ENCODE measurements at places on chromosomes 7 and 10.

- no peak for DNase-seq
These were observed 100.4 kb downstream of the CUBN start for GRCh38 chr10:17029239-17029580.

- DNase-seq = no peak
These were observed 323.3 kb upstream of the ZMIZ1 start for GRCh38 chr10:78745441-78745840.

- no peak for DNase-seq
These were observed 72.4 kb upstream of the SP4 start for GRCh38 chr7:21355406-21355874.

DNA sequence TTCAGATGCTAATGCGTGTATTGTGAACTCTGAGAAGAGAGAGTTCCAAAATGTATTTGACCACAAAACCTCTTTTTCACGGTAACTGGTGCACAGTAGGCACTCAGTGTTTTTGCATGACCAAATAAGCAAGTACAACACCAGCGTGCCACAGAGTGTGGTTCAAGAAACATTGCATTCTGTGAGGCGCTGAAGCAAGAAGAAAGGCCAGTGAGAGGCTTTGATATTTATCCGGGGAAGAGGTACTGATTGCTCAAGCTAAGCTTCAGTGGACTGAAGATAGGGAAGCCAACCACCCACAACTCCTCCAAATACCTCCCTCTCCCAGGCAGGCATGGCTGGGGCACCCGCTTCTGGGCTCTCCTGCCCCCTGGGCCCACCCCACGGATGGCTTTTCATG is 611.2 kb downstream of the SDK1 start:
- DNase-seq = no peak

DNA sequence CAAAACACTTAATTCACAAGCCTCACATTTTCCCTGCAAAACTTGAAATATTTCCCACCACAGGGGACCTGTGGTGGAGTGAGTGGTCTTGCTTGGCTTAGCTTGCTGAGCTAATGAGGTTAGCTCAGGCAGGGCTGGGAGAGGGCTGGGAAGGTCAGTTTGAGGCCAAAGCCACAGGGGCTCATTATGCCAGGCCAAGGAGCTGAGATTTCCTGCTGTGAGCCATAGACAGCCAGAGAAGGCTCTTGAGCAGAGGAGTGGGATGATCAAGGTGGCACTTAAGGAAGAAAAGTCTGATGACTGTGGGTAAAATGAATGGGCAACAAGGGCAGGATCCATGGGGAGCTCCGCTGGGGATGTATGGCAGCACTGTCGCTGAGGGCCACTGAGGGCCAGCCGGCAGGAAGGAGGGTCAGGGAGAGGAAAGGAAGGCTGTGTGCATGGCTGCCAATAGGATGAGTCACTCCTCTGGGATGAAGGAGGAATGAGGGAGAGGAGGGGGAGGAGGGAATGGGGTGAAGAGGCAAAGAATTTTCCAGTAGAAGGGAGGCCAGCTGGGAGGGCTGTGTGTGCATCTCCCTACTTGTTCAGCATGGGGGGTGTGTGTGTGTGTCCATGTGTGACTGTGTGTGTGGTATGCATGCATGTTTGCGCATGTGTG is 18.7 kb upstream of the ZNF488 start:
- DNase-seq = no peak

GRCh38 chr10:132580143-132580542 is 42.6 kb downstream of the INPP5A start:
- DNase-seq = no peak

DNA sequence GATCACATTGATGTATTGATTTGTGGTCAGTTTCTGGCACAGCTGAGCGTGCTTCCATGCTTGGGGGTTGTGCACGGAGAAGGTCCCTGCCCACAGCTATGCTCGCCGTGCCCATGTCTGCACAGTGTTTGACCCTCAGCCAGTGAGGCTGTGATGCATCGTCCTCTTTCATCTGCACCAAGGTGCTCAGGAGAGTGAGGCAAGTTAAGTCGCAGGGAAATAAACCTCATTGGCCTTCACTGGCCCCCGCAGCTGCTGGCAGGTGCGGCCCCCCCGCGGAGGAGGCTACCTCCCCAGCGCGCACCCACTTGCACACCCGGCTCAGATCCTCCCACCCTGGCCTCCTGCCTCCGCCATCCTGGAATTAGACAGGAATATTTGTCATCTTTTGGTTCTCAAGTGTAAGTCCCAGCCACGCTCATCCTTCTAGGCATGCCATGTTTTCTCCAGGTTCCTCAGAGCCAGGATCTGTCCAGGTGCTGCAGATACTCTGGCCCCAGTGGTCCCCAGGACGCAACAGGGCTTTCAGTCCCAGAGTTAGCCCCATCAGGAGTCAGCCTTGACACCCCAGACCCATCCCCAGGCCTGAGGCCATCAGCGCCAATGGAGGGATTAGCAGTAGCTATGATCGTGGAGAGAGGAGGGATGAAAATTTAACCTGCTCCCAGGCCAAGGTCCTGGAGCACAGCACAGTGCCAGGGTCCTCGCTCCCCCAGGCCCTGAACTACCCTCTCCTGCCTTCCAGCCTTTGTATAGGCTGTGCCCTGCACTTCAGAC is 93.7 kb downstream of the OAT start:
- DNase-seq = no peak

DNA sequence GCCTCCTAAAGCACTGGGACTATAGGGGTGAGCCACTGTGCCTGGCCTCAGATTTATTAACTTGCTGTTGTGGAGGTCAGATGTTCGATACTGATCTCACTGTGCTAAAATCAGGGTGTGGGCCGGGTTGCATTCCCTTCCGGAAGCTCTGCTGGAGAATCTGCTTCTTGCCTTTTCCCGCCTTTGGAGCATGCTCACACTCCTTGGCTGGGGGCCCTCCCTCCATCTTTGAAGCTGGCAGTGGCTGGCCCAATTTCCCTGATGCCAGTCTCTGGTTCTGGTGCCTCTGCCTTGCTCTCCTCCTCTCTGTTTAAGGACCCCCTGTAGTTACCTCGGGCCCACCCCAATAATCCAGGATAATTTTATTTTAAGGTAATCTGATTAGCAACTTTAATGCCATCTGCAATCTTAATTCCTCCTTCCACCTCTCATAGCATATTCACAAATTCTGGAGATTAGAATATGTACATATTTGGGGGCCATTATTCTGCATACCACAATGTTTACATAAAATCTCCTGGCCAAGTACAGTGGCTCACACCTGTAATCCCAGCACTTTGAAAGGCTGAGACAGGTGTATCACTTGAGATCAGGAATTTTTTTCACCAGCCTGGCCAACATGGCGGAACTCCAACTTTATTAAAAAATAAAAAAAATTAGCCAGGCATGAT is 7.9 kb upstream of the PITRM1 start:
- DNase-seq = no peak

- no peak for DNase-seq
These were observed 77.4 kb downstream of the ATXN7L1 start for GRCh38 chr7:105799006-105799405.

GRCh38 chr7:37912756-37913155 is 3.9 kb downstream of the SFRP4 start:
- DNase-seq = no peak

DNA sequence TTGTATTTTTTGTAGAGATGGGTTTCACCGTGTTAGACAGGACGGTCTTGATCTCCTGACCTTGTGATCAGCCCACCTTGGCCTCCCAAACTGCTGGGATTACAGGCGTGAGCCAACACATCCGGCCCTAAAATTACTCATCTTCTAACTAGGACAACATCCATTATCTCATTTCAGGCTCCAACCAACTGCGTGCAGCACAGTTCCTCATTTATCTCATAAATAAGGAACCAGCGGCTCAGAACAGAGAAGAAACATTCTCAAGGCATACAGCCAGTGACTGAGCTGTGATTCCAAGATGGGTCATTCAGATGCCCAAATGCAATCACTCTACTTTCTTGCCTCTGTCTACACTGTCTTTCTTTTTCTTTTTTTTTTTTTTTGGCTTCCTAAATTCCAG is 356.1 kb downstream of the ELMO1 start:
- DNase-seq = no peak

- no peak for DNase-seq
These were observed 209.8 kb downstream of the ACTR3B start for GRCh38 chr7:152969335-152969734.

GRCh38 chr7:157553256-157553655 is 216.5 kb downstream of the DNAJB6 start:
- DNase-seq = no peak

- DNase-seq = no peak
These were observed 520.8 kb downstream of the DNAJB6 start for GRCh38 chr7:157857578-157858075.

- DNase-seq = no peak
These were observed 49.0 kb upstream of the CALD1 start for GRCh38 chr7:134730411-134730829.

DNA sequence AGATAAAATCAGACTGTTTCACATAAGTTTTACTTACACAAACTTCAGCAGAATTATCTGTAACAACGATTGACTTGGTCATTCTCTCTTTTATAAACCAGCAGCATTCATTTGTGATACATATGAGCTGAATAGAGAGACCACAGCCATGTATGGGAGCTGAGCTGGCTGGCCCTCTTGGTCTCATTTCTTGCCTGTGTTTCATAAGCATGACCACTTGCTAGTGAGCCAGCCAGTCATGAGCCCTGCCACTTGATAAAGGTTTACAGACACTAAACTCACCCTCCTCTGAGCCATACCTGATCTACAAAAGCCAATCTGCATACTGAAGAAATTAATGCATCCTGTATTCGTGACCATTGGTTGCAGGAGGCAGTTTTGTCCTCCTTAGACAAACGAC is 82.1 kb downstream of the PKD1L1 start:
- no peak for DNase-seq

- DNase-seq = no peak
These were observed 47.6 kb downstream of the ZMIZ1 start for GRCh38 chr10:79116368-79116767.
